ENCODE measurements at places on chromosomes 1 and 21.

DNA sequence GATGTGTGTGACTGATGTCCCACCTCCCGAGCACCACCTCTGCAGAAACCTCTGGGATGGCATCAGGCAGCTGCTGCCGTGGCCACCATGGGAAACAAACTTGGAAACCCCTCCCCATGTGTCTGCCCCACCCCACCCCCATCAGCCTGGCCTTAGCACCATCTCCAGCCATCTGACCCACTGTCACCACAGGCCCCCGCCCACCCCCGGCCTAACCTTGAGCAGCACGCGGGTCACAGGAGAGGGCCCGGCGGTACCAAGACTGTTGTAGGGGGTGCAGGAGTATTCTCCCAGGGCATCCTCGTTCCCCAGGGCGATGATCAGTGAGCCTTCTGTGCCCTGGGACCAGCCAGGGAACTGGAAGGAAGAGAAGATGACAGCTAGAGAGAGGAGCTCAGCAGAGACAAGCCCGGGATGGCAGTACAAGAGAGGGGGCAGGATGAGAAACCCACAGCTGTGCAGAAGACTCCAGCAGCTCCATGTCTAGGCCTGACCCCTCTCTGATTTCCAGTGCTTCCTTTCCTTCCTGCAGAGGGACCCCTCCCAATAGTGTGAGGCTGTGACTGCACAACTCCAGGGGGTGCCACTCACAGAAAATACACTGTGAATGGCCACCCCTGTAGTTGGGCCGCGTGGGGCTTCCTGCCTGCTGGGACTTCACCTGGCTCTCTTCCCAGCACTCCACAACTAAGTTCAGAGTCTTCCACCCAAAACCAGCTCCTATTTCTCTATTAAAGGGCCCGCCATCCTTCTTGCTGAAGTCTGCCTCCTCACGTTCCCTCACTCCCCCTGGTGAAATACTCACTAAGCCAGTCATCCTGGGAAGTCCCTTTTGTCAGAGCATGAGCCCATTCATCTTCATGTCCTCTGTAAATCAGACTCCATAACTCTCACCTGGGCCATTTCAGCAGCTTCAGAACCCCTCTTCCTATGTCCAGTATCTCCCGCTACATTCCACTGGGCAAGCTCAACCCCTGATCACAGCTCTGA is 7.3 kb upstream of the TAGLN2 start:
- no peak for DNase-seq

- DNase-seq, result no peak
Observed at GRCh38 chr1:154547105-154547732, 11.2 kb downstream of the UBE2Q1 start.

DNA sequence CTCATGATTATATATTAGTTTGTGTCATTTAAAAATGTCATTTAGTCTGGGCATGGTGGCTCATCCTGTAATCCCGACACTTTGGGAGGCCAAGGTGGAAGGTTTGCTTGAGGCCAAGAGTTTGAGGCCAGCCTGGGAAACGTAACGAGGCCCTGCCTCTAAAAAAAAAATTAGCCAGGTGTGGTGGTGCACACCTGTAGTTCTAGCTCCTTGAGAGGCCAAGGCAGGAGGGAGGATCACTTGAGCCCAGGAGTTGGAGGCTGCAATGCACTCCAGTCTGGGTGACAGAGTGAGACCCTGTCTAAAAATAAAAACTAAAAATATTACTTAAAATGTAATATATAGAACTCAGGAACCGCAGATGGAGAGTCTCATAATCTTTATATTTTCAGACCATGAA is 34.6 kb downstream of the RUNX3 start:
- DNase-seq, result no peak

GRCh38 chr1:70168283-70168682 is 37.1 kb downstream of the LRRC40 start:
- DNase-seq, result no peak

- no peak for DNase-seq
Observed at GRCh38 chr1:180080439-180080838, 74.2 kb upstream of the QSOX1 start.

Data from NCI-H1048 (cell line).